Mesenchymal stem cell (in vitro differentiated cells and primary cell): ENCODE measurements at places on chromosomes 6 and 20.

GRCh38 chr6:158619922-158620801 lies 24.4 kb downstream of the DYNLT1 start:
- DNase-seq: no peak
- no peak overlapping the region for H3K4me3 ChIP-seq
- no peak overlapping the region for H3K27ac ChIP-seq
- H3K36me3 ChIP-seq: peaks cover 40% of the 10 kb centered on the region

DNA sequence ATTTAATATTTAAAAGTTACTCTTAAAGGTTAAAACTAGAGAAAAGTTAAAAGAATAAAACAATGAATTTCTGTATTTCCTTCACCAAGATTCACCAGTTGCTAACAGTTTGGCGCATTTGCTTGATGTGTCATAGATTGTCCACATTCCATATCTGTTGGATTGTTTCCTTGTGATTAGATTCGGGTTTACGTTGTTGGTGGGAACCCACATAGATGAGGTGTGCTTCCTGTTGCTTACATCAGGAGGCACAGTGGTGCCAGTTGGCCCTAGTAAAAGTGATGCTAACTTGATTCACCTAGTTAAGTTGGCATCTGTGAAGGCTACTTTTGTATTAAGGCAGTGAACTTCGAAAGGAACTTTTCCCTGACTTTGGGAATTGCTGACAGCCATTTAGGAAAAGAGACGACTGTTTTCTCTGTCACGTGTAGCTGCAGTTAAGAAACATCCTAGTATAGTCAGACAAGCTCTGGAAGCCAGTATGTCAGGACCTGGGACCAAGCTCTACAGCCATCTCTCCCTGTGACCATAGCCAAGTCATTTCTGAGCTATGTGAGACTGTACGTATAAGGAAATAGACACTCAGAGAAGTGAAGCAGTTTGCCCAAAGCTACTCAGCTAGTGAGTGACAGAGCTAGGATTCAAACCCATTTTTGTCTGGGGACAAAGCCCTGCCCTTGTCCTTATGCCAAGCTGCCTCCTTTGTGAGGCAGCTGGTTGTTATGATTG lies 49.0 kb downstream of the PPARD start:
- no peaks in the 10 kb centered on the region for H3K27me3 ChIP-seq
- H3K27ac ChIP-seq: peak overlapping the region; percentile 5
- H3K36me3 ChIP-seq: peaks cover 9% of the 10 kb centered on the region
- DNase-seq: peak; percentile 53

DNA sequence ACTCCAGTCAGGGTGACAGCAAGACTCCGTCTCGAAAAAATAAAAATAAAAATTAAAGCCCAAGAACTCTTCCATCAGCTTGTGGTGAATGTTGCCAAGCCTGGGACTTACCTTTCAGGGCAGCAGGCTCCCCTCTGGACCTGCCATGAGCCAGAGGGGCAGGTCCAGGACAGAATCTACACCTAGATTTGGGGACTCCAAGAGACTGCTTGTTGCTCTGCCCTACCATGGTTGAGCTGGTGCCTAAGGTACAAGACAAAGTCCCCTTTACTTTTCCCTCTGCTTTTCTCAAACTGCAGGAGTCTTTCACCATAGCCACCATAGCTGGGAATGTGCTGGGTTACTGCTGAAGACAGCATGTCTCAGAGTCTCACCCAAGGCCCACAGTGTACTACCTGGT lies 9.2 kb downstream of the C6orf15 start:
- no peak for DNase-seq
- no peak overlapping the region for H3K27ac ChIP-seq

DNA sequence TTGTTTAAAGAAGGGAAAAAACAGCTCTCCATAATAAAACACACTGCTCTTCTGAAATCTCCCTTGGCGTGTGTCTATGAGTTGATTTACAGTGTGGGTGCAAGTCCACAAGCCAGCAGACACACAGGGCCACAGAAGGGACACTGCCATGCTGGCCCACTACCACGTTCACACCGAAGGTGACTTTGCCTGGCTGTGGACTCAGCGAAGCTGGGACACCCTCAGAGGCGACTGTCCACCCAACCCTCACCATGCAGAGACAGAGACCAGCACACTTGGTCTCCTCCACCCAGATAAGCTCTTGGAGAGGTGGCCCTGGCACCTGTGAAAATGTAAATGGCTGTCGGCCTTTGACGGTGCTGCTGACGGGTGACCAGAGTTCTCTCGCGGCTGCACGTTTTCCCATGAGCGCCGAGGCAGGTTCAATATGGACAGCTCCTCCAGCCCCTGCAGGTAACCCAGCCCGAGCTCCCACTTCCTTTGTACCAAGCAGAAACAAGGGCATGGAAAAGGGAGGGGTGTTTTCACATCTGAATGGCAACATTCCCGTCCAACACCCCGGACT lies 78.0 kb downstream of the YTHDF1 start:
- DNase-seq: no peak
- no peaks in the 10 kb centered on the region for H3K4me1 ChIP-seq
- H3K36me3 ChIP-seq: no peaks in the 10 kb centered on the region
- no peak overlapping the region for H3K4me3 ChIP-seq
- no peak overlapping the region for H3K27ac ChIP-seq
- peaks cover 18% of the 10 kb centered on the region for H3K27me3 ChIP-seq

DNA sequence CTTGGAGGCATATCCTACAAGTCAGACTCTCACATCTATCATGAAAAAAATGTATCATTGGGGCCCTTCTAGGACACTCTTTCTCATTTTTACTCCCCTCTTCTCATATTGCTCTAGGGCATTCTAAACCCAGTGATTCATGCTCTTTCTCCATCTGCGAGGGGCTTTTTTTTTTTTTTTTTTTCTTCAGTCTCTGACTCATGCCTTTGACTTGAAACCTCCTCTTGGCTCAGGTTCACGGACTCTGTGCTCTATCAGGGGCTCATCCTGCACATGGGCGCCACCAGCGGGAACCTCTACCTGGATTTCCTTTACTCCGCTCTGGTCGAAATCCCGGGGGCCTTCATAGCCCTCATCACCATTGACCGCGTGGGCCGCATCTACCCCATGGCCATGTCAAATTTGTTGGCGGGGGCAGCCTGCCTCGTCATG lies 17.8 kb downstream of the SLC22A1 start:
- H3K27me3 ChIP-seq: no peaks in the 10 kb centered on the region
- peak; percentile 79 for DNase-seq
- peak overlapping the region; percentile 19 for H3K27ac ChIP-seq
- H3K4me3 ChIP-seq: no peak overlapping the region
- peaks cover 11% of the 10 kb centered on the region for H3K4me1 ChIP-seq
- H3K36me3 ChIP-seq: peaks cover 14% of the 10 kb centered on the region

GRCh38 chr20:20492521-20493332 lies 124.8 kb downstream of the INSM1 start:
- H3K4me3 ChIP-seq: no peak overlapping the region
- H3K36me3 ChIP-seq: peaks cover 7% of the 10 kb centered on the region
- no peak overlapping the region for H3K27ac ChIP-seq
- H3K27me3 ChIP-seq: no peaks in the 10 kb centered on the region
- DNase-seq: no peak

GRCh38 chr6:46763466-46763865 lies 16.7 kb downstream of the ANKRD66 start:
- H3K27me3 ChIP-seq: peaks cover 3% of the 10 kb centered on the region
- no peaks in the 10 kb centered on the region for H3K4me1 ChIP-seq
- H3K4me3 ChIP-seq: no peak overlapping the region
- no peak for DNase-seq
- no peaks in the 10 kb centered on the region for H3K36me3 ChIP-seq
- H3K27ac ChIP-seq: no peak overlapping the region

DNA sequence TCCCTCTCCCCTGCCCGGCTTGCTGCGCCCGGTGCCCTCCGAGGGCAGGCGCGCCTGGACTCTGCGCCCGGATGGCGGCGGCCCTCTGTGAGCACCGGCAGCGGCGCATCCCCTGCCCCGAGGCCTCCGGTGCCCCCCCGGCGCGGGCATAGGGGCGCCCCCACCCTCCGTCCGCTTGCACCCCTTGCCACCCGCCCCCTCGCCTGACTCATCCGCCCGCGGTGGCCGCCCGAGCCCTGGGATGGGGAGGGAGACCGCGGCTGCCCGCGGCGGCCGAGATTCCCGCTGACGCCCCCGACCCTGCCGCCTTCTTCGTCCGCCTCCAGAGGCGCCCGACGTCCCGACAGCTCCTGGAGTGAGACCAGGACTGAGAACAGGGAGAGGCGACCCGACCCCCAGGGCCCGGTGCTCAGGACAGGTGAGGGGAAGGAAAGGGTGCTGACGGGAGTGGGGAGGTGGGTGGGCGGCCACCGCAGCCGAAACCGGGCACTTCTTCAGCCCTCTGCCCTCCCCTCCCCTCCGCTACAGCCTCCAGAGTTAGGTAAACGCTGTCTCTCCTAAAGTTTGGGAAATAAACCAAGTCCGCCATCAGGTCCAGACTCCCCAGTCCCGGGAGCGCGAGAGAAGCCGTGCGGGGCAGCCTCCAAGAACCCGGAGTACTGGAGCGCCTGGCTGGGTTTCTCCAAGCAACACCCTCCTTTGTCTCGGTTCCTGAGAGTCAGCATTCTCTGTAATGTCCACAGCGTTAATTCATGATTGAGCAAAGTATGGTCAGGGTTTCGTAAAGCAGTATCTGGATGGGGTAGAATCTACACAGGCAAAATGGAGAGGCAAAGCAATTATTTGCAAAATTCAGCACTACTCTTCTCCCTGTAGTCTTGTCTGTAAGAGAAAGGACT lies 539 bp downstream of the TMEM200A start:
- peaks cover 14% of the 10 kb centered on the region for H3K4me1 ChIP-seq
- no peak overlapping the region for H3K27ac ChIP-seq
- H3K27me3 ChIP-seq: no peaks in the 10 kb centered on the region
- H3K4me3 ChIP-seq: peak overlapping the region; percentile 86

GRCh38 chr6:96861588-96861987 lies 24.3 kb upstream of the GPR63 start:
- DNase-seq: no peak
- no peaks in the 10 kb centered on the region for H3K36me3 ChIP-seq
- H3K4me1 ChIP-seq: no peaks in the 10 kb centered on the region
- H3K4me3 ChIP-seq: no peak overlapping the region
- no peak overlapping the region for H3K27ac ChIP-seq

DNA sequence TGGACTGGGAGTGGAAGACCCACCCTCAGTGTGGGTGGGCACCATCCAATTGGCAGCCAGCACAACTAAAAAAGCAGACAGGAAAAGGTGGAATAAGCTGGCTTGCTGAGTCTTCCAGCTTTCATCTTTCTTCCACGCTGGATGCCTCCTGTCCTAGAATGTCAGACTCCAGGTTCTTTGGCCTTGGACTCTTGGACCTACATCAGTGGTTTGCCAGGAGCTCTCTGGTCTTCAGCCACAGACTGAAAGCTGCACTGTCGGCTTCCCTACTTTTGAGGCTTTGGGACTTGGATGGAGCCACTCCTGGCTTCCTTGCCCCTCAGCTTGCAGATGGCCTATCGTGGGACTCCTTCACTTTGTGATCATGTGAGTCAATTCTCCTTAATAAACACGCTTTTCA lies 59.8 kb downstream of the SOX4 start:
- no peak for DNase-seq
- H3K4me1 ChIP-seq: peaks cover 2% of the 10 kb centered on the region
- H3K27me3 ChIP-seq: no peaks in the 10 kb centered on the region

DNA sequence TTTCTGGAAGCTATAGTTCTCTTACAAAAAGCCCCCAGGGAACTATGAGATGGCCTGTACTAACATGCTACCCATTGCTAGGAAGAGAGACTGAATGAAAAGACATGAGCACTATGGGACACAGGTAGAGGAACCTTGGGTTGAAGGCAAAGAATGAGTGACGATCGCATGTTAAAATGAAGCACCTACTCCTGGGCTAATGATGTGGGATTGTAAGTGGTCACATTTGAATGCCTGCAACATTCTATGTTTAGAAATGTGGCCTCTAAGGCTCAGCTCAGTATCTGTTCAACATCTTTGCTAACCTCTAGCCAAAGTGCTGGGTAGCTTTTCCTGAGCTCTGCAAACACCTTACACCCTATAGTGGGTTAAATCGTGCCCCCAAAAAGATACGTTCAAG lies 5.2 kb upstream of the ZC3H12D start:
- no peak for DNase-seq
- H3K27ac ChIP-seq: no peak overlapping the region
- H3K27me3 ChIP-seq: no peaks in the 10 kb centered on the region
- peaks cover 6% of the 10 kb centered on the region for H3K4me1 ChIP-seq

DNA sequence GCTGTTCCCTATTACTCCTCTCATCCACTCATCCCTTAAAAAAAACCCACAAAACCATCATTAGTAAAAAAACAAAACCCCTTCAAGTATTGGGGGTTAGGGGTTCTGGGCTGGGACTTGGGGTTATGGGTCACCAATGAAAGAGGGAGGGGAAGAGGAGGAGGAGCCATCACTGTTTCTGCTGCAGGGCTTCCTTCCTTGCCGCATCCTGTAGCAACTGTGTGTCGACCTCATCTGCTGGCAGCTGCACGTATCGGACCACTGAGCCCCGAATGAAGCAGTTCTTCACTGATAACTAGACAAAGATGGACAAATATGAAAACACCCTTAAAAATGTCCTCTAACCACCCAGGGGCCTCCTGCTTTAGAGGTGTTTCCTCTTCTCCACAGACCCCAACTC lies 2.0 kb upstream of the VARS1 start:
- peaks cover 25% of the 10 kb centered on the region for H3K36me3 ChIP-seq
- no peaks in the 10 kb centered on the region for H3K27me3 ChIP-seq
- no peak for DNase-seq
- peaks cover 7% of the 10 kb centered on the region for H3K4me1 ChIP-seq

DNA sequence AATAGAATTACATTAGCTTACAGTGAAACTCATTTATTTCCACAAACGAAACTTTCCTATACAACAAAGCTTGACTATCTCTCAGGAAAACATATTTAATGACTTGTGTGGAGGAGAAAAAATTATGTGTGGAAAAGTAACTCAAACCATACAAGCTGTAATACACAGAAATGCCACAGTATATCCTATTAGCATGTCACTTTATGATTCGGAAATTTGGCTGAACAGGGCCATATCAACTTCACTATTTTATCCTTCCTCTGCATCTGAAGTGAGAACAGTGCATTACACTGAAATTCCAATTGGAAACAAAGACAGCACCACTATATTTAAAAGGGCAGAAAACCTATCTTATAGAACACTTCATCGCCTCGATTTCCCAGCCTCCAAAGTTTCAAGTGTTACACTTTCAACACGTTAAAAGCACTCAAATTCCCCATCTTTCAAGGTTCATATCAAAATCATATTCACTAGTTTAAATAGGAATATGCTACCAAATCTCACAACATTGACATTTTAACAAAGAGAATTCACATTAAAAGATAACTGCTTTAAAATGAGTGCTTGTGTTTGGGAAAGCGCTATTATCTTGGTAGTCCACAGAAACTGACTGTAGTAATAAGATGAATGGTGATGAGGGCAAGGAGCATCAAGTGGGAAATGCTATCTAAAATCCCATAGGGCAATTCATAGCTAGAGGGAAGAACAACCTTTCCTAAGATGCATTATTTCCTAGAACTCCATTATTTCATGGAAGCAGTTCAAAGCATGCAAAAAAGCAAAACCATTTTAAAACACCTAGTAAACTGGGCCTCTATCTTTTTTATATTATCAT lies 1.8 kb downstream of the REV3L start:
- no peaks in the 10 kb centered on the region for H3K36me3 ChIP-seq
- peaks cover 2% of the 10 kb centered on the region for H3K4me1 ChIP-seq
- DNase-seq: peak; percentile 28
- H3K27me3 ChIP-seq: no peaks in the 10 kb centered on the region
